T-cell (primary cell): ENCODE measurements at places on chromosomes 1 and 21. TPM values are rescaled to one million over a fixed set of nuclear protein-coding genes. Genes with fewer than 3 reads are reported as not detected.
A peak's percentile ranks its signal among the peaks of the same experiment; 100 is the strongest.

GRCh38 chr1:150281221-150281757, 1.1 kb upstream of the CIART start:
- DNase-seq: peak; percentile 33

The MMEL1 gene
- 0.80 TPM for total RNA-seq

The CAMK2N1 gene
- 7.1 TPM for total RNA-seq

GRCh38 chr1:18632218-18632588, 1.6 kb downstream of the PAX7 start:
- no peak for DNase-seq

The S100B gene
- 10.4 TPM for total RNA-seq

The RTCA gene
- 40.1 TPM for total RNA-seq

- no peak for DNase-seq
Observed at GRCh38 chr1:61171974-61172373, 89.6 kb downstream of the NFIA start.

- DNase-seq: no peak
Observed at GRCh38 chr21:42845296-42845965, 33.9 kb downstream of the WDR4 start.

The CRNN gene
- not detected for total RNA-seq

The KRTAP8-1 gene
- not detected for total RNA-seq

DNA sequence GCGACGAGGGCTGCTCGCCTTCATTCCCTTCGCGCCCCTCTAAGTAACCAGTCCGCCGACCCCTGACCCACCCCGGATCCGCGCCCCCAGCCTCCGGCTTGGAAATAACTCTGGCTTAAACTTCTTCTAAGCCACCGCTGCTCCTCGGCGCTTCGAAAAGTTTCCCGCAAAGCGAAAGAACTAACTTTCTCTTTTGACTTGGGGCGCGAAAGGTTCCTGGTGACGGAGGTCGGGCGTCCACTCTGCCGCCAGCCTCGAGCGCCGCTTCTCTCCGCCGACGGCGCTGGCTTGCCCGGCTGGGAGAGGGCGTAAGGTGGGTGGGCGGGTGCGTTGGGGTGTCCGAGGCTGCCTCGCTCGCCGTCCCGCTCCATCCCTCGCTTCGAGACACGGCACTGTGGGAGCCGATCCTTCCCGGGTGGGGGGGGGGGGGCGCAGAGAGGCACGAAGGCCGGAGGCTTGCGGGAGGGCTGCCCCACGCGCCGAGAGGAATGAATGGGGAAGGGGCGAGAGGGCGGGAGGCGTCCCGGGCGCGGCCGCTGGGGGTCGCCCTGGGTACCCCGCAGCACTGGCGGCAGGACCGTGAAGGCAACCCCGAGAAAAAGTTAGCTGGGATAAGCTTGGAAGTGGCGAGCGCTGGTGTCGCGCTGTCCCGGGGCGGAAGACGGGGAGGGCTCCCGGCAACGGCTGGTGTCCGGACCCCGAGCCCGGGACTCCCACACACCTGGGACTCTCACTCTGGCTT, 569 bp downstream of the ATF3 start:
- DNase-seq: peak; percentile 42

The FCAMR gene
- total RNA-seq: not detected

The IARS2 gene
- total RNA-seq: 35.4 TPM

DNA sequence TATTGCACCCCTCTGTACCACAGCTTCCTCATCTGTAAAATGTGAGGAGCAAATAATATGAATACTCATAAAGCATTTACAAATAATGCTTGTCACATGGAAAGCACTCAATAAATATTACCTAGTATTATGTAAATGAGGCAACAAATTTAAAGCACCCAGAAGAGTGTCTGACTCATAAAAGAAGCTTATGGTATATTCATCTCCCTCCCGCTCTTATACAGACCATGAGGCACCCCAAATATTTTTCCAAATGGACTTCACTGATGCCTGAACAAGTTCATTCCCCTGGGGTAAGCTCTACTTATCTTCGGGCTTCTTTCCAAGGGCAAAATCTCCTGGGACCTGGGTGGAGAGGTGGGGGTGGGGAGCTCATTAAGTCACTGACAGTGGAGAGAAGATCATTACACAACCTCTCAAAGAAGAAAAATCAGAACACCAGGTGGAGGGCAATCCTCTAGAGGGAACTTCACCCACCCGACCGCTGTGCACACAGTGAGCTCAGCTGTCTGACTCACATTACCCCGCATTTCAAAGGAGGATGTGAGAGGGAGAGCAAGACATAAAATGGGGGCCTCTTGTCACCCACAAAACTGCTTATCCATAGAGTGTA, 166.2 kb downstream of the ASTN1 start:
- no peak for DNase-seq

DNA sequence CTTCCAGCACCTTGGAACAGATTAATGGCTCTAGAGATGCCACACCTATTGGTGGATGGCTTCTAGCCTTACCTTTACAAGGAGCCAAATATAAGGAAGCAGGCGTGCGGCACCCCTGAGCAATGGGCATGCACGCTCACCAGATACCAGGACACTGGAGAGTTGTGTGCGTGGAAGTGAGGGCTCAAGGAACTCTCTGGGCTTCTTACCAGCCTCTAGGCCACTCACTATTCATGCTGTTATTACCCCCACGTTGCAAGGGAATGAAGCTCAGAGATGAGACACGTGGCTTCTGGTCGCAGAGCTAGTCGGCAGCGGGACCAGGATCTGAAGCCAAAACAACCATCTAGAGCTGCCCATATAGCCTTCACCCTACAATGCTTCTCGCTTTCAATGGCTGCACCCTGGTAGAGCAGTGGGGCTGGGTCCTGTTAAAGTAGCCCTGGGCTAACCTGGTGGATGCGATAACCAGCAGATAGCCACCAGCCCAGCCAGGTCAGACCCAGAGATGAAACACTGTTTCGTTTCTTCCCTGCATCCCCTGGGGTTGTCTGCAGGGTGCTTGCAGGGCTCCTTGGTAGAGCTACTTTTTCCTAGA, 396.4 kb upstream of the VAMP3 start:
- DNase-seq: no peak

DNA sequence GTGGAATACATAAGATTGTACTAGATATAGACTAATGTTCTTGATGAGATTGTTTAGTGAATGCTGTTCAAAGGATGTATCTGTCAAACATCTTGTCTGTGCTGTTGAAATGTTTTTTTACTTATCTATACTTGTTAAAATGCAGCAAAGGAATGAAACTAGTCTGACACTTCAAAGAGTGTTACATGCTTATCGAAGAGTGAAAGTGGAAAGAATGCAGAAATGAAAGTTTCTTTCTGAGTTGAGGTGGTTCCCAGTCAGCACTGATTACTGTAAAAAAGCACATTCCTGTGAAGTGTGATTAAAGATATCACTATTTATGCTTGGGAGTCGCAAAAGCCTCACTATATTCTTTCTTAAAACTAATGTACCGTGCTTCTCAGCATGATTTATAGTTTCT, 1225.2 kb downstream of the NCAM2 start:
- no peak for DNase-seq

The RPTN gene
- not detected for total RNA-seq

- no peak for DNase-seq
Observed at GRCh38 chr21:42098957-42099505, 27.9 kb downstream of the UMODL1 start.

DNA sequence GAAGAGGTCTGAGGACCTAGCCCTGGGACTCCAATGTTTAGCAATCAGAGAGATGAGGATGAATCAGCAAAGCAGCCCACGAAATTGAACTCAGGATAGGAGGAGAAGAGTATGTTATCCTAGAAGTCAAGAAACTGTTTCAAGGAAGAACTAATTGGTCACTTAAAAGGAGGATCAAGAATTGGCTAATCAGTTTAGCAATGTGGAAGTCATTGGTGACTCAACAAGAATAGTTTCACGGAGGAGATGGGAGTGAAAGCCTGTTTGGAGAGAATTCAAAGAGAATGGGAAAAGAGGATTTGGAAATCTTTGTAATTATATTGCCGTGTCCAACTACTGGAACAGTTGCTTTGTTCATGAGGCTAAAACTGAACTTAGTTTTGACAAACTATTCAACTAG, 7.4 kb downstream of the HMCN1 start:
- no peak for DNase-seq

The TEX38 gene
- not detected for total RNA-seq

GRCh38 chr1:26289158-26290059, 9.5 kb downstream of the SH3BGRL3 start:
- DNase-seq: peak; percentile 48

DNA sequence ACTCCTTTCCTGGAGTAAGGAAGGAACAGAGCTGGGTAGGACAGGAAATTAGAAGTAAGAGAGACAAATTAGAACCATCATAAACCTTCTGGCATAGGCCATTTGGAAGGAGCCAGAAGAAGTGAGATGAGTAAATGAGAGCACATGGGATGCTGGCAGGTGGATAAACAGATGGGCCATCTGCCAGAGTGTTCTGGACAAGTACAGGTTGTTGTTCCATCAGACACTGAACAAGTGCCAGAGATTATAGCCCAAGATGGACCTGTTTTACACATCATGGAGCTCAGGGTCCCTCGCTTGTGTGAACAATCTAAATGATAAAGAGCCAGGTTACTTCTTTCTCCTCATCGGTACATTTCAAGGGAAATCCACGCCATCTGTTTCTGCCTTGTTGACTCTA, 200.3 kb downstream of the HHIPL2 start:
- no peak for DNase-seq

DNA sequence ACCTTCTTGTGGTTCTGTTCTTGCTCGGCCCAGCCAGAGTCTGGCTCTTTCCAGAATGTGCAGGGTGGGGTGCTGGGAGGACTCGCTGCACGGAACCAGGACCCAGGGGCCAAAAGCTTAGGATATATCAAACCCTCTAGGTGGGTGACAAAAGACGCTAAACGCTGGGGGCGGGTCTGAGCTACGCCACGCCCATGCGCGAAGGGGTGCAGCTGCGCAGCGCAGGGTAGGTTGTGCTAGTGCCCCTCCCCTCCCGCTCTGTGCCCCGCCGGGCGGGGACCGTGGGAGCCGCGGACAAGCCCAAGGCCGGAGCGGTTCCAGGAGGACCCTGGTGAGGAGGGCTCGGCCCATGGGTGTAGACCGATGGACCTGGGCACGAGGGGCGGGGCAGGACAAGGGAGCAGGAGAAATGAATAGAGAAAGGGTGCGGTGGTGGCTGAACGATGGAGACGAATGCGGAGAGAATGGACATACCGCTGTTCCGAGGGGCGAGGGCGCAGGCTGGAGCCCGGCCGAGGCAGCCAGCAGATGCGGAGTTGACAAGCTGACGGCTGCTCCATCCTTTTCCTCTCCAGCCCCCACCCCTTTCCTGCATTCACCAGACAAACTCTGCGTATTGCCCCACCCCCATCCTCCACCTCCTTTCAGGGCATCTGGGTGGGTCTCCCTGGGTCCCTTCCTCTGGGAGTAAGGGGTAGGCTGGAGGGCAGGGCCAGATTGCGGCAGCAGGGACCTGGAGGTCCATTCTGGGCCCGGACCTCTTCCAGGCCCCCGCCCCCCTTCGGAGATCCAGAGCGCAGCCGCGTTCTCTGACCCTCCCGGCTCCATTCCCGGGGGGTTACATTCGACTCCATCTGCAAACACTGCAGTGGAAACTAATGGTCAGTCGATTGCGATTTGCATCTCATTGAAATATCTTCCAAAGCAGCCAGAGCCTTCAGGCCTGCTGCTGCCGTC, at the start of gene RUSC1:
Gene RUSC1, plus strand, starts transcription at position 234 of the 957 bp plus-strand sequence. CDS start 880 bp downstream, outside the sequence.
- peak; percentile 61 for DNase-seq

The MYBPHL gene
- not detected for total RNA-seq

GRCh38 chr1:157478030-157478429, 74.3 kb downstream of the FCRL5 start:
- DNase-seq: no peak

The KRTAP12-2 gene
- total RNA-seq: not detected

DNA sequence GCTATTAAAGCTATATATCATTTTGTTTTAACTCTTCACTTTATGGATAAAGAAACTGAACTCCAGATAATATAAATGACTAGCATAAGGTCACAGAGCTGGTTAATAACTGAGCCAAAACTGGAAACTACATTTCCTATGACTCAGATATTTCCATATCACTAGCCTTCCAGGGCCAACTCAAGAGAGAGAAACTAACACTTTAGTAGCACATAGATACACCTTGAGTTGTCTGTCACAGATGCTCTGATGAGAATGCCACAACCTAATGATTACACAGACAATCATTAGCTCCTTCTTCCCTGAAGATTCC, 40.7 kb downstream of the NME7 start:
- DNase-seq: no peak

The PTPN22 gene
- 26.6 TPM for total RNA-seq

- no peak for DNase-seq
Observed at GRCh38 chr1:181263444-181263843, 174.9 kb downstream of the IER5 start.

- no peak for DNase-seq
Observed at GRCh38 chr21:40383951-40384350, 463.0 kb downstream of the DSCAM start.
